ENCODE measurements at places on chromosomes 4 and X.

DNA sequence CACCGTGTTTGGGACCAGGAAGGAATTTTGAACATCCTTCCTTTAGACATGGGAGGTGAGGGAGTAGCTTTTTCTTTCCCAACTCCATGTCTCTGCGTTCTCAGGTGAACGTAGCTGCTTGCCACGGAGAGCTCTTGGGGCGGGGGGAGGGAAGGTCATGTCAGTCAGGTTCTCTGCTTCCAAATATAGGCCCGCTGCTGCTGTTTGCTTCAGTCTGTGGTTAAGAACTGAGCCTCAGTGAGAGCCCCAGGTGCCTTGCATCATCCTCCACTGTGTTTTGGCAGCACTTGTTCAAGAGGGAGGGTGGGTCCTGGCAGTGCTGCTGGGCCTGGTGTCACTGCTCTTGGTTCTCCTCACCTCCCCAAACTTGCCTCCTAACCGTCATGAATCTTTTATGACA, 46.5 kb downstream of the HADH start:
- no peak for DNase-seq

DNA sequence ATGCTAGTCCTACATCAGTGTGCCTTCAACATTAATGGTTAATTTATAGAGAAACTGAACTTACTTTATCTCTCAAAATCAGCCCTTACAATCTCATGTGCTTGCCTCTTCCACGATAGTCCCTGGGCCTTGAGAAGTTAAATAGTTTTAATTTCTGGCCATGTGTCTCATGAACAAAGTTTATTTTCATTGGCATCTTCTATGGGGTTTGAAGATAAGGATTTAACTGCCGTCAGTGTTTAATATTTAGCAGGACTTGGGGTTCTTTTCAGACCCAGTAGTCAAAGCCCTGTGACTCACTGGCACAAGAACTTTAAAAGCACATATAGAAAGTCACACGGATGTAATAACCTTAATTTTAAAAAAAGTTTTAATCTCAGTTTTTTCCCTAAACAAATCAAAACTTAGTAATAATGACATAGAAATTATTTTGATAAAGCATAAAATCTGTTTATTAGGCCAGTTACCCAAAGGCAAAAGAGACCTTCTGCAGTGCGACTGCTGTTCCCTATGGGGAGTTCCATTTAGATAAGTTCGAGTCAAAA, 10.1 kb upstream of the MPP1 start:
- DNase-seq: no peak

- peak; percentile 32 for DNase-seq
These were observed 45.2 kb upstream of the ENPP6 start for GRCh38 chr4:184262901-184263300.

DNA sequence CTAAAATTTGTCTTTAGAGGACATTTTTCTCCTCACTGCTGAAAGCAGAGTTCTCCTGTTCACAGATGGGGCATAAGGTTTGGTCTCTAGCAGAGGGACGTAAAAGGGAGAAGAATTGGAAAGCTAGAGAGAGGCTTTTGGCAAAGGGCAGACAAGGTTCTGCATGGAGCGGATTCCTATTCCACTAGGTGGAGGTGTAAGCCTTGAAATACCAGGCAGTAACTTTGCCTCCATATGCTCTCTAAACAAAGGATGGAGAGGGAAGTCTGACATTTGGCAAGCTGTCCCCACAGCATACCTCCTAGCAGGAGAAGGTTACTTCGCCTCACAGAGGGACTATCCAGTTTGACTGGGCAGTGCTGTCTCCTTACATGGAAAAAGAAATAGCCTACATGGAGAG, 174.7 kb downstream of the DACH2 start:
- no peak for DNase-seq

- no peak for DNase-seq
These were observed 664 bp downstream of the PIR start for GRCh38 chrX:15492469-15492868.

DNA sequence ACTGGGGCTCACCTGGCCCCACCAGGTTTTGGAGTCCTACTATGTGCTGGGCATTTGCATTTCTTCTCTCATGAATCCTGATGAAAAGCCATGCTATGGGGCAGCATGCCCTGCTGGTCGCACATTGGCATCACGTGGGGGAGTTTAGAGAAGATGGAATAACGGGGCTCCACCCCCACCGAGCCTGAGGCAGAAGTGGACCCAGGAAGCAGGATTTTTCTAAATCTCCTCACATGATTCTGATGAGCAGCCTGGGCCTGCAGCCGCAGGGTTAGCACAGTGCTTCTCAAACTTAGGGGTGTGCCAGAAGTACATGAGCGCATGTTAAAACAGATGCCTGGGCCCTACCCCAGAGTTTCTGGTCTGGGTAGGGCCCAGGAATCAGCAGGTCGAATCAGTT, 4.6 kb upstream of the SORCS2 start:
- peak; percentile 47 for DNase-seq

GRCh38 chr4:102606261-102606660, 105.1 kb downstream of the NFKB1 start:
- no peak for DNase-seq

DNA sequence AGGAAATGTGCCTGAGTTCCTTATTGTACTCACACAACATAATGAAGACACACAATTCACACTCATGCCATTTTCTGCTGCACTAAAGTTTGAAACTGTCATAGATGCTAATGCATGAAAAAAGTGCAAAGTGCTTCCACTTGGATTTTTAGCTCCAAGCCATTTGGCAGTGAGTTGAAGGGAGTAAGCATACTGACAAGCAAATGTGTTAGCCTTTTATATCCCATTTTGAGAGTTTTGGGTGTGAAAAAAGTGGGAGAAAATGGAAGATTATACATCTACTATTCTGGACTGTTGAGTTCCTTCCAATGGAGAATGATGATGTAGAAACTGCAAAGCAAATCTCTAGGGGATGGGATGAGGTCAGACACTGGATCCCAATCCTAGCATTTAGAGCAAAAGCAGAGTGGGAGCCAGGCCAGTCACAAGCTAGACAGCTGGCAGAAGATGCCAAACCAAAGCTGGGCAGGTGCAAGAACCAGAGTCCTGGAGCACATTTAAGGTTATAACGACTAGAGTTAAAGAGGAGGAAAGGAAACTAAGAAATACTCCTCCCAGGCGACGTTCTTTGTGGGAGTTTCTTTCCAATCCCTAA, 216.8 kb downstream of the FBXO8 start:
- no peak for DNase-seq

GRCh38 chrX:133543654-133544053, 128.4 kb upstream of the GPC4 start:
- DNase-seq: no peak

GRCh38 chr4:48409203-48409602, 67.9 kb downstream of the SLAIN2 start:
- DNase-seq: no peak

DNA sequence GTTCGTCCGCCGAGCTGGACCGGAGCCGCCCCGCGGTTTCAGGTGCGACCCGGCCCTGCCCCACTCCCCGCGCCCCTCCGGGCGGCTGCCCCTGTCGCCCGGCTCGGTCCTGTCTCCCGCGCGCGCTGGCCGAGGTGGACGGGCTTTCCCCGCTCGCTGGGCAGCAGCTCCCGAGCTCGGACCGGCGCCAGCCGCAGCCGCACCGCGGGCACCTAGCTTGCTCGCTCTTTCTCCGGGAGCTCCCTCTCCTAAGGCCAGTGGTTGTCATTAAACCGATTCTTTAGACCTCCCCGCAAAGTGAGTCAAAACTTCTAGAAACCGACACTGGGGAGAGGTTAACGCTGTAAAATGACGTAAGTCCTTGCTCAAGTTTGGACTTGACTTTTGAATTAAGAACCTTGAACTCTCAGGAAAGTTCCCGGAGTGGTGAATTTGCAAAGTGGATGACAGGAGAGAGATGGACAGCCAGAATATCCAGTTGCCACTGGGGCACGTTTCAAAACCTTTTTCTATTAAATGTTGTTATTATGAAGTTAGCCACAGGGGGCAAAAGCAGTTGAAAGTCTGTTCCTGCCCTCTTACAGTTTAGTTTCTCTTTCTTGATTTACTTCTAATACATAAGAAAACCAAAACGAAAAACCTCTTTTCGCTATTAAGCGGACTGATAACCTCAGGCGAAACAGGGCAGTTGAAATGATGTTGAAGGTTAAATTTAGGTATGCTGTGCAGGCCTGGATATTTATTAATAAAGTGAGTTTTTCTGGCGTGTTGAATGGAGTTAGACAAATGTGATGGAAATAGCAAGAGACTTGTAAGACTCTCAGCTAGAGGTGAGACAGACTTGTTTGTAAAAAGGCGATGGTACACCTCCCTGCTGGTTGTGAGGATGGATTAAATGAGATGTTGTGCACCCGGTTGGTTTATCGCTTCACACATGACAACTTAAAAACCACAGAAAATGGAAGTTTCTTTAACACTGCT, 847 bp downstream of the PI4K2B start:
- no peak for DNase-seq

GRCh38 chr4:146256328-146256727, 42.0 kb downstream of the REELD1 start:
- DNase-seq: no peak

DNA sequence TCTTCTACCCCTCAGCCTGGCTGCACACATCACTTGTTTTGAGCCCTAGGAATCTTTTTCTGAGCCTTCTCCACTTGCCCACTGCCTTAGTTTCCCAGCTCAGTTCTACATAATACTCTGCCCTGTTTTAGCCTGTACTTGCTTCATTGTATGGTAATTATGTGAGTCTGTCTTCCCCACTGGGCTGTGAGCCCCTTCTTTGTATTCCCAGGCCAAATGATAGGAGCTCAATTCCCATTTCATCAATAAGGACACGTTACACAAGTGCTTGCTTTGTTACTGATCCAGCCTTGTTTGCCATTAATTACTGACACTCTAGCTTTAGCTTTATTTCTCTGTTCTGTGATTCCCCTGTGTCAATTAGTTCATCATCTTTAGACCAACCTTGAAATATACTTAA, 28.1 kb downstream of the KIT start:
- DNase-seq: no peak

GRCh38 chr4:184514121-184514988, 40.0 kb upstream of the IRF2 start:
- no peak for DNase-seq

DNA sequence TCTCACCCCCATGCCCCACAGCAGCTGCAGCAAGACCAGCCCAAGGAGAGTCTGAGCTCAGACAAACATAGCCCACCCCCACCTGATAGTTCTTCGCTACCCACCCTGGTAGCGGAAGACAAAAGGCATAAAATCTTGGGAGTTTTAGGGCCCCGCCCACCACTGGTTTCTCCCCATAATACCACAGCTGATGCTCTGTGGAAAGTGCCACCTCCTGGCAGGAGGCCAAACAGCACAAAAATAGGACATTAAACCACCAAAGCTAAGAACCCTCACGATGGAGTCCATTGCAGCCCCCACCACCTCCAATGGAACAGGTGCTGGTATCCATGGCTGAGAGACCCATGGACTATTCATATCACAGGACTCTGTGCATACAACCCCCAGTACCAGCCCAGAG, 226.7 kb downstream of the SNCA start:
- DNase-seq: no peak

DNA sequence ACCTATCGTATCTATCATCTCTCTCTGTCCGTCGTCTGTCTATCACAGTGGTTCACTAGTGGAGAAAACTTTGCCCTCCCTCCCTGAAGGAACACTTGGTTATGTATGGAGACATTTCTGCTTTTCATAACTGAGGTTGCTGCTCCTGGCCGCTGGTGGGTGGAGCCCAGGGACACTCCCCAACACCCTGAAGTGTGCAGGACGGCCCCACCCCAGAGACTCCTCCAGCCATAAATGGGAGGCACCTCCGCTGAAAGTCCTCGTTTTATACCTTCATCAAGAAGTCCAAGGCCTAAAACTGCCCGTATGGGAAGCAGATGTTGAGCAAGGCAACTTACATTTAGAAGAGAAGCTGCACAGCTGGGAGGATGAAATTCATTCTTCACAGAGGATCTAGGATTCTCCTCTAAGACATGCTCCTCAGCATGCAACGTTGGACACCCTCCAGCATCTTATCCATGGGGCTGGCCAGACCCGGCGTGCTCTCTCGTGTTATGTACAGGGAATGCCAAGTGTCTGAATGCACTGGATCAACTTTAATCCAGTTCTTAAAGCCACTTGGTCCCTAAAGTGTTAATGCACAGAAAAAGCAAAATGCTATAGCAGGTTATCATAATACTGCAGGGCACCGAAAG, 43.5 kb downstream of the PRKX start:
- DNase-seq: no peak

DNA sequence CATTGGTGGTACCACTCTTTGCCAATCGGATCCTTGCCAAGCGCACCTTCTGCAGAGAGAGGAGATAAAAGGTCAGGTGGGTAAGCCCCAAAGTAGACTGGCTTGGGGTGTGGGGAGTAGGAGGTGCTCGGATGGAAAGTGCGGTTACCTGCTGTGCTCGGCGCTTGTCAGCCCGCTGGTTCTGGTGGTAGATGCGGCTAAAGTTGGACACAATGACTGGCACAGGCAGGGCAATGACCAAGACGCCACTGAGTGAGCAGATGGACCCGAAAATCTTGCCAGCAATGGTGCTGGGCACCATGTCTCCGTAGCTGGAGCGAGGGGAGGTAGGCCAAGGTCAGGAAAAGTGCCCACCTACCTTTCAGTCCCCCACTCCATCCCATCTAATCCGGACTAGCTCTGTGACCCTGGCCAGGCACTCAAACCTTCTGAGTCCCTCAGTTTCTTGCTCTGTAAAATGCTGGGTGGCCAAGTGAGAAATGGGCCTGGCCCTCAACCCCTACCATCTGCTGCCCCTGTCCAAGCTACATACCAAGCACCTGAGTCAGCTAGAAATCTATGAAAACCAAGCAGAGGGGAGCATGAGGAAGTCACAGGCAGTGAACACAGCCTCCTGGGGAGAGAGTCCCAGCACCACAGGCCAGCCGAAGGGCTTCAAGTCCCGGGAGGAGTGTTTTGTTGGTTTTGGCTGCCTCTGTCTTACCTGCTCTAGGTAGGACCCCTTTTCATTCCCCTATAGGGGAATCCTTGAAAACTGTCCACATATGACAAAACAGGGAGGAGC, 4.7 kb downstream of the KCND1 start:
- no peak for DNase-seq

DNA sequence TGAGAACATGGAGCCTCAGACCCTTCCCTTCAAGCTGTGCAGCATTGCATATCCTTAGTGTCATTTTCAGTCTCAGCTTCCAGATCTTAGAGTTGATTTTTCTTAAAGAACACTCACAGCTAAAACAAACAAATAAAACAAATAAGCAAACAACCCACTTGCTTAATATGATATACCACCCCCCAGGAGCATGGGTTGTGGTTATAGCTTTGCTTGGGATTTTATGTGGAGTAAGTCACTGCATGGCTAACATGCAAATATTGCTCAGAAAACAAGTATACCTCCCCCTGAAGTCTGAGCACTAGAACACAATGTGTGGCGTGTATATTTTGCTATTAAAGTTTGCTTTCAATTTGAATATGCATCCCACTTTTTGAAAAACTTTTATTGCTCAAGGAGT, 78.6 kb downstream of the MGST2 start:
- DNase-seq: no peak

All from vagina (tissue), 2 donors.